Putamen (tissue), 1 donor: ENCODE measurements at places on chromosomes 7 and 10.

GRCh38 chr10:48923748-48924147 lies 15.9 kb downstream of the LRRC18 start:
- DNase-seq, result no peak

GRCh38 chr7:134685250-134685649 lies 38.6 kb downstream of the BPGM start:
- no peak for DNase-seq

GRCh38 chr7:28356619-28357018 lies 55.7 kb upstream of the CREB5 start:
- DNase-seq, result no peak

- DNase-seq, result no peak
These were observed 298.6 kb upstream of the MTPN start for GRCh38 chr7:136275794-136276193.

- no peak for DNase-seq
These were observed 175.4 kb downstream of the CDC14C start for GRCh38 chr7:49099587-49100326.

DNA sequence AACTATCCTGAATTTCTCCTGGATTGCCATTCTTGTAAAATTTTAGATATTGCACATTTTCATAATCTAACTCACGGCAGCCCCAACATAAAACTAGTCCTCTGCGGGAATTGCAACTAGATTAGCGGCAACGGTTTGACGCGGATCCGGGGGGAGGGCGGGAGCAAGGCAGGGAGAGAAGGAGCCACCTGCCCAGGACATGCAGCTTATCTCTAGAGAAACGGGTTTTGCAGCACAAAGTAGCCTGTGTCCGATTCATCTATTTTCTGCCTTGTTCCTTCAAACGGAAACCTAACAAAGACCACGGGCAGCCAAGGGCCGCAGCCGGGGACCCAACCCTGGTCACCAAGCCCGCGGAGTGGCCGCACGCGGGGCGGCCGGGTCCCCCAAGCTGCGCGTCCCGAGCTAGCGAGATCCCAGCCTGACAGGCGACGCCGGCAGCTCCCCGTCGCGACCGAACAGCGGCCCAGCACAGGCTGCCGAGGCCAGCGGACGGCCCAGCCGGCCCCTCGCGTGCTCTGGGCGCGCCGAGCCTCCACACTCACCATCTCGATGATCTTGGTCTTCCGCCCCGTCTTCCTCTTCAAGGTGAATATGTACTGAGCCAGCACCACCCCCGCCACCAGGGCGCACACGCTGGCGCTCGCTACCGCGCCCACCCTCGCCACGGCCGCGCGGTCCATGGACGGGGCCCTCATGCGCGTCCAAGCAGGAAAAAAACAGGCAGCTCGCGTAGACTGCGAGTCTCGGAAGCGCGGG lies at the start of gene NT5C3A:
Gene NT5C3A, minus strand, starts transcription at position 754 of the 759 bp plus-strand sequence. Its CDS starts 71 bp downstream, at position 683.
- peak; percentile 29 for DNase-seq

DNA sequence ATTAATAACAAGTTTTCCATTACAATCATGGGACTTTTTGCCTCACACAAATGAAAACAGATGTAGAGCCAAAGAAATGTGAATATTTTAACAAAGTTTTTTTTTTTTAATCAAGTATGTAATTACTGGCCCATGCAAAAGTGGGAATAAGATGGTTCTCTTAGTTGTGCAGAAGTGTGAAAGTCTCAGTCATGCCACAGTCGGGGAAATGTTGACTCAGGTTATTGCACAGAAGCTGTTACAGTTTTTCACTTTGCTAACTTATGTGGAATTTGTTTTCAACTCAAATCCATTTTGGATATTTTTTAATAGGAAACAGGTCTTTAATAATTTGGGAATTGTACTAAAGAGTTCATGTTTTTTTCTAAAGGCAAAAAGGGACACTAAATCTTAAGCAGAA lies 44.0 kb upstream of the CAV2 start:
- no peak for DNase-seq
